Glomerular endothelial cell (primary cell): ENCODE measurements at places on chromosomes 11 and 22. TPM values are rescaled to one million over a fixed set of nuclear protein-coding genes. Genes with fewer than 3 reads are reported as not detected.

GRCh38 chr11:86245369-86246292 lies 1.1 kb downstream of the EED start:
- no peak for DNase-seq

DNA sequence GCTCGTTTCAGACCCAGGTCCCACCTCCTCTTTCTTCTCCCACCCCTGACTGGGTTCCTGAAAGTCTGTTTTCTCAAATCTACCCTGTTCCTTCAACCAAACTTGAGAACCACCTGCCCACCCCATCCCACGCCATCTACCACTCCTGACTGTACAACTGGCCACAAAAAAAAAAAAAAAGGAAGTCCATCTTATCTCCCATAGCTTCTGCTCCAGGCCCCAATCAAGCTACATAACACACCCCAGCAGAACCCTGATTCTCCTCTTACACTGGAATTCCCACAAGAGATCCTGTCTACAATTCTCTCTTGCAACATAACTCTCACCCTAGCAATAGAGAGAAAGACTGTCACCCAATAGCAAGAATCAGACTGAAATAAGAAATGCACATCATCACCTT lies 39.2 kb upstream of the CHST1 start:
- no peak for DNase-seq

DNA sequence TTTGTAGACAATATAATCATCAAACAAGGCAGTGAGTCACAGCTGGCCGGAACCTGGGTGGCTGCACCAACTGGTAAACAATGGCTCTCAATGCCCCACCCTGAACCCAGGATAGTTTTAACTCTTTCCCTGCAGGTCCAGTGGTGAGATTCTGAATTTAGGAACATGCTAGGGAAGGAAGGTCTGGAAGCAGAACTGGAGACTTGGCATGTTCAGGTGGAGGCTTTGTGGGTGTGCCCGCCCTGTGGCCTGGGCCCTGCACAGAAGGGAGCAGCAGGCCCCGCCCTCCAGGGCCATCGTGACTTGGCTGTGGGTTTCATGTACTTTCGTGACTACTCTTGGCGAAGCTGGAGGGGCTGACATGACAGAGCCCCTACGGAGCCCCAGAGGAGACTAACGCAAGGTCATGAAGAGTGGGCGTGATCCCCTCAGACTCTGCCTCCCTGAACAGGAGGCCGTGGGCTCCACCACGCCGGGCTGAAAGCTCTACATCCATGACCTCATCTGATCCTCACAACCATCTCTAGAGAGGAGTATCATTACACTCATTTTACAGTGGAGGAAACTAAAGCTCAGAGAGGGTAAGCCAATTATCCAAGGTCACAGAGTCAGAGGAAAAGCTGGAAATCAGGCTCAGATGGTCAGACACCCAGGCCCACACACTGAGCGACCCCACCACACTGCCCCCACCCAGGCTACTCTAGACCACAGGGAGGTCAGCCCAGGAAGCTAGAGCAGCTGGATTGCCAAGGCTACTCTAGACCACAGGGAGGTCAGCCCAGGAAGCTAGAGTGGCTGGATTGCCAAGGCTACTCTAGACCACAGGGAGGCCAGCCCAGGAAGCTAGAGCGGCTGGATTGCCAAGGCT lies 27.3 kb downstream of the MAFF start:
- DNase-seq: no peak

- DNase-seq: no peak
Observed at GRCh38 chr11:61337706-61338470, 4.9 kb downstream of the TKFC start.

DNA sequence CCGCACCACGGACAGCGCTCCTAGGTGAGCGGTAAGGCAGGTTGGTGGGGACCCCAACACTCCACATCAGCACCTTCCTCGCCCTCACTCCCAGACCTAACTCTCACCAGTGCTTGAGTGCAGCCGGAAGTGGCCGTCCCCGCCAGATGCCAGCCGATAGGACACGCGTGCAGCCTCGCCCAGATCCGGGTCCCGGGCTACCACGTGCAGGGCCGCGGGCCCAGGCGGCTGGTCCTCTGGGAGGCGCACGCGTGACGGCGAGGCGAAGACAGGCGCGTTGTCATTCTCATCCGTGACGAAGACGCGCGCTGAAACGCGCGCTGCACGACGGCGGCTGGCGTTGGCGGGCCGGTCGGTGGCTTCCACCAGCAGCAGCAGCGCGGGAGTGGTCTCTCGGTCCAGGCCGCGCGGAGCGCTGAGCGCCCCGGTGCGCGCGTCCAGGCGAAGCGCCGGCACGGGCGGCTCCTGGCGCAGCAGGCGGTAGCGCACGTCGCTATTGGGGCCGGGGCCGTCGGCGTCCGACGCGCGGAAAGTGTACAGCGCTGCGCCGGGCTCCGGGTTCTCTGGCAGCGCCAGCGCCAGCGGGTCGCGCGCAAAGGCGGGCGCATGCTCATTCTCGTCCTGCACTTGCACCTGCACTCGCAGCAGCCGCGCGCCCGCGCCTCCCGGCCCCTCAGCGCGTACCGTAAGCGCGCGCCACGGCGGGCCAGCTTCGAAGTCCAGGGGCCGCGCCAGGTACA lies 10.8 kb upstream of the TPP1 start:
- DNase-seq: no peak

GRCh38 chr11:102611291-102611690 lies 13.8 kb downstream of the MMP20 start:
- no peak for DNase-seq

DNA sequence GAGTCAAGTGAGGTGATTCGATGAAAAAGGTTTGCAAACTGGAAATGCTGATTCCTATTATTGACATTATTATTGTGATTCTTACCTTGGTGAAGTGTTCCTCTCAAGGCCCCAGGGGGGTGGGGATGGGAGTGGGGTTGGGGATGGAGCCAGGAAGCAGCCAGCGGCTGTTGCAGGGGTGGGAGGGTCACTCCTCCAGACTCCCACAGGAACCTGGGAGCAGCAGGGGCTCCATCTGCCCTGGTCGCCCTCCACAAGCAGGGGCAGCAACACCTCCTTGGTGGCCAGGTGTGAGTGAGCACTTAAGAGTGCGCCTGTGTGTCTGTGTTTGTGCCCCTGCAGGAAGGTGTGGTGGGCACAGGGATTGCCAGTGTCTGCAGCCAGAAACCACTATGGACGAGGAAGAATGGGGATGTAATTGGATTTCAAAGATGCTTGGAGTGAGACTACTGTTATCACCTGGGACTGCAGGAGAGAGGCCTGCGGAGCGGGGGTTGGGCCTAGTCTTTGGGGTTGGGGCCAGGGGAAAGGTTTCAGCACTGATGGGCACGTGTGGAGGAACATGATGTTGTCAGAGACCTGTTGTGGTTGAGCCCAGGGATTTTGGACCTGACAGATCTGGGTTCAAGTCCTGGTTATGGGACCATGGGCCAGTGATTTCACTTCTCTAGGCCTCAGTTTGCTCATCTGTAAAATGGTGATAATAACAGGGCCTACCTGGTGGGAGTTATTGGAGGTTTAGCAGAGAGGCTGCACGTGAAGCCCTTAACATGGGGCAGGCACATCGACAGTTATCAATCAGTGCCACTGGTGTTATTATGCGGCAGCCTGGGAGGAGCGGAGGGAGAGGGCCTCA lies 3.6 kb upstream of the TP53I11 start:
- no peak for DNase-seq

GRCh38 chr11:77143405-77144020 lies 15.5 kb downstream of the MYO7A start:
- DNase-seq: no peak

GRCh38 chr11:66902486-66903177 lies 45.8 kb downstream of the LRFN4 start:
- no peak for DNase-seq

GRCh38 chr11:75946531-75947530 lies 131.8 kb downstream of the UVRAG start:
- no peak for DNase-seq

GRCh38 chr11:16047073-16047472 lies 309.3 kb downstream of the SOX6 start:
- DNase-seq: no peak

DNA sequence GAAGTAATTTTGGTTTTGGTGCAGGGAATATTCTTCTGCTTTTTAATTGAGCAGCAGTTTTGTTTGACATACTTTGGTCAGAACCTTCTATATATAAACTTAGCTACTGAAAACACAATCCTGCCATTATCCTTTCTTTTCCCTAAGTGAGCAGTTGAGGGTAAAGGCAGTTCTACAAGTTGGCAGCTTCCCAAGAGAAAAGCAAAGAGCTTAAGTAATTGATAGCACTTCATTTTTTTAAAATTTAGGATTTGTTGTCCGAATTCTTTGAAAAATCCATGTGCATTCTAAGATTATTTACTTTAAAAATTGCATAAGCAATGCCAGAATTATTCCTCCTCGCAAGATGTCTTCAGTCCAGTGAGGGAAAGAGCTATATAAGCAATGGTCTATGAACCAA lies 1394.1 kb downstream of the FAM181B start:
- no peak for DNase-seq

DNA sequence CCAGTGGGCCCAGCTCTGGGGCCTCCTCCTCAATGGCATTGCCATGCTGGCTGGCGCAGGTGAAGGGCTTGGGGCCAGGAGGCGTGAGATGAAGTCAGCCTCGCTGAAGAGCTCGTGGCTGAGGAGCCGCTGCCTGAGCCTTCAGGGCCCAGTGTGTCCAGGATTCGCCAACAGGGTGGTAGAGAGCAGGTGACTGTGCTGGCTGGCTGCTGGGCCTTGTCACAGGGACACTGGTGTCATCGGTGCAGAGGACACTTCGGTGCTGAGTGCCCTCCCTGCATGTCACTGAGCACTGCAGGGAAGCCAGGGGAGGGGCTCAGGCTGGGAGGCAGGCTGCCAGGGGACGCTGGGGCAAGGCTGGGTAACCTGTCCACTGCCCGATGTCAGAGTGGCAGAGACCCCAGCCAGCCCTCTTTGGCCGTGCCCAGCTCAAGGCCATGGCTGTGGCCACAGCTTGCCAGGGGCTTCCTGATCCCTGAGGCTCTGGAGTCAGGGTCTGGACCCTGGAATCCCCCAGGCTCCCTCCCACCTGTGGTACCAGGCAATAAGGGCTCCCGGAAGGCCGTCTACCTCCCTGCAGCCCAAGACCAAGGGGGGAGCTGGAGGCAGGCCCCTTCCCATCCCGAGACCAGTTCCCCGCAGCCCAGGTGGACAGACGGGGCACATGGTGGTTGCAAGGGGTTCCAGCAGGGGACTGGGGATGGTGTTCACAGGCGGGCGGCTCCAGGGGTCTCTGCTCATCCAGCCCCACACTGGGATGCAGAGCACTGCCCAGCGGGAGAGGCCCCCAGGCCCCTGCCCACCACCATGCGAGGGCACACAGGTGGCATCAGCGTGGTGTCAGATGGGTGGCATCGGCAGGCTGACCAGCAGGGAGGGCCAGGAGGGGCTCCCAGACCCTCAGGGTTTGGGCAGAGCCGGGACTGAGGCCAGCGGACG lies 63.9 kb downstream of the ARFGAP3 start:
- DNase-seq: no peak

DNA sequence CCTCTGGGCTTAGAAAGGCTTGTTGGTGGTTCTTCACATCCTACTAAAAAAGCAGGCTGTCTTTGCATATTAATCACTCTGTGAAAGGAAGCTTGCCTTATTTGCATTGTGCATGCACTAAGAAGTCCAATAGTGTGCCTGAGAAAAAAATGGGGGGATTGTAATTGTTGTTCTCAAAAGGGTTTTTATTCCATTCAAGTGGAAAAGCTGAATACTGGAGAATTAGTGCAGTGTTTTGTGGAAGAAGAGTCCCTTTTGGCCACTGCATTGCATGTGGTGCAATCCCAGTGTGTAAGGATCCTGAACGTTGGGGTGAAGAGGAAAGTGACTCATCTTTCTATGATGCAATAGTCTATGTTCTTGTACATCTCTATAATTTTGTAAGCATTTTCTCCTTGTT lies 16.5 kb downstream of the NCAM1 start:
- DNase-seq: no peak

DNA sequence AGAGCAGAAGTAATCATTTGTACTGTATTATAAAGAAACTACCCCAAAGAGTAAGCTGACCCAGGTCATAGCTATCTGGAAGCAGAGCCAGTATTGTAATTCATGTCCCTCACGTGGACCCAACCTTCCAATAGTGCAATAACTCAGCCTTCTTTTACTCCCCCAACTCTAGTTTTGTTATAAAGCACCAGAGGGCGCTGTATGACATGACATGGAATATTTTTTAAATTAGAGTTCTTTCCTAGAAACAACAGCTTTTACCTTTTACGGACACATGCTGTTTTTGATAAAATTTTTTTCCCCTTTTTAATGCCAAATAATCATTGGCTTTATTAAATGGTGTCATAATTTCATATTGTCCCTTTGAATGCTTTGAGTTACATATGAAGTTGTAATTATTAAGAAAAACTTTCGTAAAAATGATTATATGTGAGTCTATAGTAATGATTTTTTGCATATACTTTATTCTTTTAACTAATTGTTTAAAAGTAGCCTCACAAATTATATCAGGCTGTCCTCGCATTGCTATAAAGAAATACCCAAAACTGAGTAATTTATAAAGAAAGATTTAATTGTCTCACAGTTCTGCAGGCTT lies 76.9 kb downstream of the DKK3 start:
- DNase-seq: peak; percentile 55

GRCh38 chr11:70862093-70862492 lies 390.3 kb downstream of the SHANK2 start:
- no peak for DNase-seq

DNA sequence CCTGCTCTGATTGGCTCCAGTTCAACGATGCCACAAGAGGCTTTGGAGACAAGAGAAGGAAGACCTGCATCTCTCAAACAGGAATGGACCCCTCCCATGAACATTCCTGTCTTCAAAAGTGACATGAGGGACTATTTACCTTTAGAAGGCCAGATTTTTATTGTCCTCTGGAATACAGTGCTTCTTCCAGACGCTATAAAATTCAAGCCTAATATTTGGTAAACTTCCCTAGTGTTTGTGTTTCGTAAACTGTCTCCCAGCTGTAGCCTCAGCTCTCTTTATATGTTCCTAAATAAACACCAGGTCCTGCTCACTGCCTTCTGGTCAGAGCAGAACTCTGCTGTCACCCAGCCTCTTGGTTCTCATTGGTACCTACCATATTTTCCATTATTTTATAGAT lies 157.8 kb downstream of the CCDC34 start:
- no peak for DNase-seq

TRIM51G gene
- total RNA-seq: not detected in 2 replicates

FGF3 gene
- total RNA-seq: not detected in 2 replicates

OR52I2 gene
- not detected in 2 replicates for total RNA-seq

OR4D10 gene
- total RNA-seq: not detected in 2 replicates

SEPTIN3 gene
- total RNA-seq: 0.12 TPM in 1 of 2 replicates, not detected in the other

OR4C3 gene
- total RNA-seq: not detected in 2 replicates

RAB3IL1 gene
- total RNA-seq: 3.7 and 6.2 TPM in 2 replicates

IL10RA gene
- 0.12 and 0.78 TPM in 2 replicates for total RNA-seq

OR8D4 gene
- total RNA-seq: not detected in 2 replicates

OR2AT4 gene
- not detected in 2 replicates for total RNA-seq

C11orf87 gene
- total RNA-seq: 0.12 TPM in 1 of 2 replicates, not detected in the other
